ENCODE measurements at places on chromosomes 6 and 20.
A peak's percentile ranks its signal among the peaks of the same experiment; 100 is the strongest.

GRCh38 chr6:82144852-82145340 is 102.6 kb downstream of the IBTK start:
- DNase-seq, result no peak

DNA sequence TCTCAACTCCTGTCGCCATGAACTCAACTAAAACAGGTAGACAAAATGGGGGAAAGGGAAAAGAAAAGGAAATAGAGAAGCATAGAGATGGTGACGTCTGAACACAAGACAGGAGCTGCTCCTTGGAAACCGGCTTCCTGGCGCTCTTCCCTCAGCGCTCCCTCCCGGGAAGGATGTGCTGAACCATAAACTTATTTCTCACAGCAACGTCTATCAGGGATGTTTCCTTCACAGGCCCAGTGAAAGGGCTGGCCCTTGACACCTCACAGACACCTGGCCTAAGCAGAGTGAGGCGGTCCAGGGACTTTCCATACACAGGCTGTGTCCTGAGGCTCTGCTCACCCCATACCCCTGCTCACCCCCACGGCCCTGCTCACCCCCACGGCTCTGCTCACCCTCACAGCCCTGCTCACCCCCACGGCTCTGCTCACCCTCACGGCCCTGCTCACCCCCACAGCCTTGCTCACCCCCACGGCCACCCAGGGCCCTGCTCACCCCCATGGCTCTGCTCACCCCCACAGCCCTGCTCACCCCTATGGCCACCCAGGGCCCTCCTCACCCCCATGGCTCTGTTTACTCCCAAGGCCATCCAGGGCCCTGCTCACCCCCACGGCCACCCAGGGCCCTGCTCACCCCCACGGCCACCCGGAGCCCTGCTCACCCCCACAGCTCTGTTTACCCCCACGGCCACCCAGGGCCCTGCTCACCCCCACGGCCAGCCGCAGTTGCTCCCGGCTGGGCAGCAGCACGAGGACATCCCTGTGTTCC is 653 bp downstream of the FRMD1 start:
- no peak for DNase-seq

GRCh38 chr6:44771647-44772415 is 384.3 kb downstream of the CDC5L start:
- peak; percentile 33 for DNase-seq

- DNase-seq, result no peak
These were observed 84.5 kb downstream of the DNAH8 start for GRCh38 chr6:38799529-38800184.

- DNase-seq, result no peak
These were observed 291.2 kb upstream of the HS3ST5 start for GRCh38 chr6:114634016-114634415.

GRCh38 chr6:148414092-148414489 is 71.5 kb downstream of the SASH1 start:
- DNase-seq, result no peak

DNA sequence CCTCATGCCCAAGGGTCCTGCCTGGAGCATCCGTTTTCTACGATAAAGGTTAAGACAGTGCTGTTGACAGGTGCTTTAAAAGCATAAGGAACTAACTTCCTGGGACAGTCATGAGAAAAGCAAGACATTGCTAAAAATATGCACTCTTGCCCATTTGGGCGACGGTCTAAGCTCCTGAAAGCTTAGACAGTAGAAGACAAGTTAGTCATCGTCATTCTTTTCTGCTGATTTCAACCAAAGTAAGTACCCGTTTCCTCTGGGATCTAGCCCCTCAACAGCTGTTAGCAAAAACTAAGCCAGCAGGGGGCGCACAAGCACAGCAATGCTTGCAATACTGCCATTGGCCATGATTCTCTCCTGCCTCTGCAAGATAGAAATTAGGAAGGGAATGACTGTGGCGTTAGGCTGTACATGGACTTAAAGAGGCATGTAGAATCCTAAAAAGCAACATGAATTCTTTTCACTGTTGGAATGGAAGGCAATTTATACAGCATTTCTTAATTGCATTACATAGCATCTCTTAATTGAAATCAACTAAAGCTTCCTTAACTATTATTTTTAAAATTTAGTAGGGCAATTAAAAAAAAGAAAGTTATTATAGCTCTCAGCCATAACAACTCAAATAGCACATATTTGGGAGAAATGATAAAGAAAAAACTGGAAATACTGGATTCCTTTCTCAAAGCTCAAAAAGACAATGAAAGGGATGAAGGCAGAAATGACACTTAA is 147.8 kb upstream of the RALGAPA2 start:
- DNase-seq, result peak; percentile 42

GRCh38 chr6:72589096-72589495 is 32.8 kb upstream of the KCNQ5 start:
- no peak for DNase-seq

DNA sequence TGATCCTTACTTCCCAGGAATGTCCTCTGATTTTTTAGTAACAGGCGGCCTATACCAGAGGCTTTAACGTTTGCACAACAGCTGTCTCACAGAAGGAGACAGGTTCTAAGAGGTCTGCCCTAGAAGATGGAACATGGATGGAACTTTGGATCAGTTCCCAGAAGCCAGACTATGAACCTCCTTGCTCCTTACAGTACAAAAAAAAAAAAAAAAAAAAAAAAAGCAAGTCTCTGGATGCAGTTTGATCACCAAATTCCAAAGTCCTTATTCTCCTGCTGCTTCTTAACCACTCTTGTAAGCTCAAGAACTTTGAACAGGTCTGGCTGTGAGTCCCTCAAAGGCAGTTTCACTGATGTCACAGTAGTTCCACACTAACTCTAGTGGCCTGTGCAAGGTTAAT is 2.0 kb upstream of the TRMT11 start:
- DNase-seq, result no peak

- no peak for DNase-seq
These were observed 52.9 kb downstream of the EDN1 start for GRCh38 chr6:12343122-12343439.

GRCh38 chr20:50027611-50028105 is 44.9 kb downstream of the SNAI1 start:
- no peak for DNase-seq

DNA sequence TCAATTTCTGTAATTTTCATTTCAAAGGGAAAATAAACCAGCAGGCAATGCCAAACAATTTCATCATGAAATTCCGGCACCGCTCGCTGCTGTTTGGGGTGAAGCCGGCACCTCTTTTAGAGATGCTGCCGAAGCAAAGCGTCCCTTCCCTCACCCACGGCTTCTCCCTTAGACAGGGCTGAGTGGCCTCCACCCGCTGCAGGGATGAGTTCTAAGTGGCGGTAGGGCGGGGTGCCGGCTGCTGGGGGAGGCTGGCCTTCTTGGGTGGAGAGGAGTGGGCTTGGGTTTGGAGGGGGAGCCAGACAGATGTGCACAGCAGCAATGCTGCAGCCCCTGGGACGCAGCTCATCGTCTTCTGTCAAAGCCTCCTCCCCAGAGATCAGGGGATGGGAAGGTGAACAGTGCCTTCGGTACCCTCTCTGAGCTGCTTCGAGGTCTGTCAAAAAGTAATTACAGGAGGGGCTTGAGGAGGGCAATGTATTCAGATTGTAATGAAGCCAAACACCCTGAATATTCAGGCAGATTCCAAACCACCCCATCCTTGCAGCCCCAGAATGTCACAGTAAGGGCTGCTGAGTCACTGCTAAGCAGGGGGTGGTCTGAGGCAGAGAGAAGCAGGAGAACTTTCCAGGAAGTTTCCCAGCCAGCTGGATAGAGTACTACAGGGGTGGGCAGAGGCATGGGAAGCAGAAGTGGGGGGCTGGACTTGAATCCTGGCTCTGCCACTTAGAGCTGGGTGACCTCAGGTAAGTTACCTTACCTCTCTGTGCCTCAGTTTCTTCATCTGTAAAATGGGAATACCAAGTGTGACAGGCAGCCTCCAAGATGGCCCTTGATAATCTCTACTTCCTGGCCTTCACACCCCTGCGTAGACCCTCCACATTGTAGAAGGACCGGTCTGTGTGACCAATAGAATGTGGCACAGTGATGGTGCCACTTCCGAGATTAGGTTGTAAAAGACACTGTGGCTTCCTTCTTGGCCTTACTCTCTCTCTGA is 96.6 kb downstream of the SULF2 start:
- no peak for DNase-seq

DNA sequence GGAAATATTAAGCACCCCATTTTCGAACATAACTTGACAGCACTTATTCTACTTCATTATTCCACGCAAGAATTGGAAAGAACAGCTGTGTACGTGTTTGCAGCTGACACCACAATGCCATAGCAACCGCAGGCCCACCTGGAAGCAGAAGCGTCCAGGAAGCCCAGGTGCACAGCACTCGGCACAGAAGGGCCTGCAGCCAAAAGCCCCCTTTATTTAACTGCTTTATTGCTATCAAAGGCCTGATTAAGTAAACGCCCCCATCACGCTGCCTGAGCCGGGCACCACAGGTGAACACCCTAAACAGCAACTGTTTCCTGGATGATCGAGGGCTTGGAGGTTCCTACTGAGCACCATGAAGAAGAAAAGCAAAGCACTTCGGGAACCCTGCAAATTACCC is 6.3 kb downstream of the TAF4 start:
- DNase-seq, result no peak

- no peak for DNase-seq
These were observed 25.7 kb downstream of the DTD1 start for GRCh38 chr20:18613553-18613952.

DNA sequence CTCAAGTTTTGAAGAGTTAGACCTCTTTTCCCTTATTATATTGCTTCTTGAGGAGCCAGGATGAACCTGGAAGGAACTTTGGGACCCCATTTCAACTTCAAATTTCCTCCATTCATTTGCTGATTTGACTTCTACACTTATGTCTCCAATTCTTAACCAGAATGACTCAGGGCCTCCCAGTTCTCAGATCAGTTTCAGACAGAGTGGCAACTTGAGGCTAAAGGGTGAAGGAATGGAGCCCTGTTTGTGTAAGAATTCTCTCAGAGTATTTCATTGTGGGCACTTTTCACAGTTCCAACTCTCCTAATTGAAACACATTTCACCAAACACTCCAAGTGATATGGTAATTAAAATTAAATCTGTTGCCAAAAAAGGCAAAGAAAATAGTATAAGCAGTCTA is 109.0 kb upstream of the FLRT3 start:
- no peak for DNase-seq

DNA sequence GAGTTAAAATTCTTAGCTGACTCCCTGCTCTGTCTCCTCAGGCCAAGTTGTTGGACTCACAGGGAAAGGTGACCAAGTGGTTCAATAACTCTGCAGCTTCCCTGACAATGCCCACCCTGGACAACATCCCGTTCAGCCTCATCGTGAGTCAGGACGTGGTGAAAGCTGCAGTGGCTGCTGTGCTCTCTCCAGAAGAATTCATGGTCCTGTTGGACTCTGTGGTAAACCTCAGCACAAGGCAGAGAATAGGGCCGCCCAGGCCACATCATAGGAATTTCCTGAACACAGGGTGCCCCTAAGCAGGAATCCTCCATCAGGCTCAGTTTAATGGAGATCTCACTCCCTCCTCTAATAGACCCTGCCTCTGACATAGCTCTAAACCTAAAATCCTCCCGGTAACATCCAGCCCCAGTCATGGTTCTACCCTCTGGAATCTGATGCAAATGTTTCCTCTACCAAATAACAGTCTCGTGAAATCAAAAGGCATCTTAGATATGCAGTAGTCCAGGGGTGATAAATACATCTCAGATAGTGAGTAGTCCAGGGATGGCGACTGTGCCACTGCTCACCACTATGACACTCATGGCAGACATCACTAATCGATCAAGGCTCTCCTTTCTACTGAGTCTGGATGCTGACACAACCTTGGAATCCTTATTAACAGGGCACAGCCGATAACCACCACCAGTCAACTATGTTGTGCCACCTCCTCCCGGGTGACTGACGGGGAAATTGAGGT is 18.3 kb downstream of the BPIFB1 start:
- DNase-seq, result no peak

- DNase-seq, result no peak
These were observed 11.2 kb upstream of the BHLHE23 start for GRCh38 chr20:63017826-63018411.

- no peak for DNase-seq
These were observed 42.4 kb downstream of the CNBD2 start for GRCh38 chr20:36010825-36011224.

DNA sequence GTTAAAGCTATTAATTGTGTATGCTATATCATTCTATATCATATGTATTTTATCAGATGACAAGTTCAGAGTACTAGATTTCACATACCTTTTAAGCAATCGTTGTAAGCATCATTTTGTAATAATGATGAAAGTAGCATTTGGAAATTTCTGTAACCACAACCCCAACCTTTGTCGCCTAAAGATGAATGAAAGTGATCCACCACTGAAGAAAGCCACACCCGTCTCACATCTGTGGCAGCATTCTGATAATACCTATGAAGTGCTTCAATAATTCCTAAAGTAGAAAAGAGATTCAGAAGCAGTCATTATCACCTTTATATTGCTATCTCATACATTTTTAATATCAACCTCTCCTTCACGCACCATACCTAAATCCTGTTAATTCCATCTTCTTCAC is 16.6 kb downstream of the ZUP1 start:
- no peak for DNase-seq

DNA sequence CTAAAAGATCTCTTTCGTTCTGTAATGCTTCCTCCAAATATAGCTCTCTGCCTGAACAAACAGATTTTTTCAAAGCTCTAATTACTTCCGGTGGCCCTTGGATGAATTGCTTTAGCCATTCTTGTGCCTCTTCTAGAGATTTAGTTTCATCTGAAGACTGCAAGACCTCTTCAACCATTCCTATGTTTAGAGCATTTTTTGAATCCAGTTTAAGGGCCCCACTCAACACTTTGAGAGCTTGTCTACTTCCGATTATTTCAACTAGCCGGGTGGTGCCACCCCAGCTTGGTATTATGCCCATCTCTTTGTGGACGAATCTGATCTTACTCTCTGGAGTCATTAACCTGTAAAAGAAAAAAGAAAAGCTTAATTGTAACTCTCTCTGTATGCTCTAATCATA is 23.3 kb downstream of the RNF146 start:
- DNase-seq, result peak; percentile 73

DNA sequence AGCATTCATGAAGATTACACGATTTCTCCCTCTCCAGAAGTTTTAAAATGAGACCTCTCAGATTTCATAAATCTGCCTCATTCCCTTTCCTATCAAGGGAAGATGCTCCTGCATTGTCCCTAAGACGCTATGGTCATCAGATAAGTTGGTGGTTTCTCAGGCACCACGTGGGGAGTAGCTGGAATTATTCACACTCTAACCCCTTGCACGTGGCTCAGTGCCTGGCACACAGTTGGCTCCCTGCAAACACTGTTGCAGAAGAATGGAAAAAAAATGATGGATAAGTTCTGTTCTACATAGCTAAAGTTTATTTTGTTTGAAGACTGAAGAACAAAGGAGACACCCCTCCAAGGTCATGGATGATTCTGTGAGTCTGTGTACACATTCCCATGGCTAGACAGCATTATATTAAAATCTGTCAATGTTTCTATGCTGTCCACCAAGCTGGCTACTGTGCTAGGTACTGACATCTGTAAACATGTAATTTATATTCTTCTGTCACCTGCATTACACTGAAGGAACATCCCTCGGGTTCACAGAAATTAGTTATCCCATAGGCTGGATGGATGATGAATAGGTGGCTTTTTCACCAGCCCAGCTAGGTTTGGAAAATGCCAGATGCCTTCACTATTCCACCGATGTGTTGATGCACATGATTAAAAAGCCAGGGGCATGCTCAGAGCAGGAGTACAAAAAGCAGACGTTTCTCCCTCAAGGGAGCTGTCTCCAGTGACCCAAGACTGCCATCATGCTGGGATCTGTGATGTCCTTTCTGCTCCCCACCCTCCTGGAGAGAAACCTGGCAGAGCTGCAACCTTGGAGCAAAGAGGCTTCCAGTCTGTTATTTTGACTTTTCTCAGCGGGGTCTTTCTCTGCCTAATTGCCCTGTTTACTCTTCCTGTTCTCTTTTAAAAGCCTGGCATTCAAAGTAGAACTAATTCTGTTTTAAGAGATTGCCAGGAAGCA is 610.5 kb downstream of the UTRN start:
- no peak for DNase-seq
